ENCODE measurements at places on chromosomes 12 and 14. TPM values are rescaled to one million over a fixed set of nuclear protein-coding genes. Genes with fewer than 3 reads are reported as not detected.
A peak's percentile ranks its signal among the peaks of the same experiment; 100 is the strongest.

DNA sequence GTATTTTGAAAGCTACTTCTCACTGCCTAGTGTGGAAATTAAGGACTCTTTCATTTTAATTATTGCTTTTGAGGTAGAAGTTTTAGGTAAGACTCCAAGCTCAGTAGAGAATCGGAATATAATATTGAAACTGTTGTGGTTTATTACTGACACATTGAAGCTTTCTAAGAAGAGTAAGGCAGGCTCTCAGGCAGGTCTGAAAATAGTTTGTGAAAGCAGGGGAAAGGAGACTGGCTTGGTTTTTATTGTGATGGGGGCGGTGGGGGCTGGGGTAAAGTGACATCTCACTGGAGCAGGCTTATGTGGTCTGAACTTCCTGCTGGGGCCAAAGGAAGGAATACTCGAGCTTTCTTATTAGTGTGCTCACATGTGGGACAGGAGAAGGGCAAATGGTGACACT lies 79.5 kb downstream of the OTOGL start:
- DNase-seq = no peak

- peak; percentile 48 for DNase-seq
These were observed 95.9 kb upstream of the PPP2R5C start for GRCh38 chr14:101665478-101666078.

DNA sequence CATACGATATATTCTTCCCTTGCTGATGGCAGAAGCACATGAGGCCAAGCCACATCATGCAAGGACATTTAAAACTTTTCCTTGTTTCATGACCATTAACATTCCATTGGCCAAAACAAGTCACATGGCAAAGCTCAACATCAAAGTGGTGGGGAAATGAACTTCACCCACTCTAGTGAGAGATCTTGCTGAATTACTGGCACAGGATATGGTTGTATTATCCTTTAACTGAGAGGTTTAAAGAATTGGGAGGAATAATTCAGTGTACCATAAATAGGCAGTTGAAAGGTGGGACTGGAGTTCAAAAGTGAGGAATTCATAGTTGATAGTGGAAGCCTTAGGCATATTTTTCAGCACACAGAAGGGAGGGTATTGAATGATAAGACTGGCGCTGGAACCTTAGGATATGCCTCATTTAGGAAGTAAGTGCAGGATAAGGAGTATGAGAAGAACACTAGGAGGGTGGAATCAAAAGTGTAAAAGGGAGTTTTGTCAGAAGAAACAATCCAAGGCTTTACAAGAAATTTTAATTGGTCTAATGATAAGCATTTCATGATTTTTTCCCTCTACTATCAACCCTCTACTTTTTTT lies 398.8 kb downstream of the C12orf75 start:
- DNase-seq = no peak

- DNase-seq = no peak
These were observed 16.4 kb downstream of the CD9 start for GRCh38 chr12:6216581-6216980.

DNA sequence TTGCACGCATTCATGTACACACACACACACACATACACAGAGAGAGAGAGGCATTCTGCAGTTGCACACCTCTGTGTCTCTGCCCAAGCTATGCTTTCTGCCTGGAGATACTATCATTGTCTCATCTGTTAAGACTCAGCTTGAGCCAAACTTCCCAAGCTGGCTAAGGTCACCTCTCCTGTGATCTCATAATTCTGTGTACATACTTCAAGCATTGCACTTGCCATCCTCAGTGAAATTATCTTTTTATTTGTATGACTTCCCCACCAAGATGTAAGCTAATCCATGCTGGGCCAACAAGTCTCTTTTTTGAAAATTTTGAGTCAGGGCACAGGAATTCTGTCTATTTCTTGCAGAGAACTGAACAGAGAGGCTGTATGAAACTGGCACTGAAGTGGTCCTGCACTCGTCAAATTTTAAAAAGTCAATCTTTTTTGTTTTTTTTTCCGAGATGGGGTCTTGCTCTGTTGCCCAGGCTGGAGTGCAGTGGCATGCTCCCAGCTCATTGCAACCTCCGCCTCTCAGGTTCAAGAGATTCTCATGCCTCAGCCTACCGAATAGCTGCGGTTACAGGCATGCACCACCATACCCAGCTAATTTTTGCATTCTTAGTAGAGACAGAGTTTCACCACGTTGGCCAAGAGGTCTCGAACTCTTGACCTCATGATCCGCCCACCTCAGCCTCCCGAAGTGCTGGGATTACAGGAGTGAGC lies 44.3 kb downstream of the TMTC1 start:
- no peak for DNase-seq

GRCh38 chr14:57918791-57919190 lies 52.9 kb upstream of the SLC35F4 start:
- DNase-seq = no peak

- DNase-seq = peak; percentile 32
These were observed 821 bp downstream of the TMEM106C start for GRCh38 chr12:47964106-47964728.

- DNase-seq = no peak
These were observed 69.8 kb downstream of the ALG10B start for GRCh38 chr12:38386205-38386985.

GRCh38 chr14:37901978-37902377 lies 305.7 kb upstream of the SSTR1 start:
- DNase-seq = peak; percentile 37

DNA sequence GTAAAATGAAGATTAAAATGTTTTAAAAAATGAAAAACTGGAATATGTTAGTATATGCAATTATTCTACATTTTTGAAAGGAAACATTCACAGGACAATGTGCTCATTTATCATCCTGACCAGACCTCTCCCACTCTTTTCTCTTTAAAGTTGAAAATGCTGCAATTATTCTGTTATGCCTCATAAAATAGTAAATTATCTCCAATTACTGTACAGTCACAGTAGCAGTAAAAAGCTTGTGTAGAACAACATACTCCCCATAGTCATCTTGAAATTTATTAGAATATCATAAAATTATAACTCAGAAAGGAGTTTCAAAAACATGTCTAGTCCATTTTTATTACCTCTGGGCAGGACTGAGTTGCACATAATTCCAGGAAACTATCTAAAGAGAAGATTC lies 250.3 kb downstream of the SYT1 start:
- DNase-seq = peak; percentile 38

- DNase-seq = no peak
These were observed 127.1 kb downstream of the FIGNL2 start for GRCh38 chr12:51721282-51721940.

DNA sequence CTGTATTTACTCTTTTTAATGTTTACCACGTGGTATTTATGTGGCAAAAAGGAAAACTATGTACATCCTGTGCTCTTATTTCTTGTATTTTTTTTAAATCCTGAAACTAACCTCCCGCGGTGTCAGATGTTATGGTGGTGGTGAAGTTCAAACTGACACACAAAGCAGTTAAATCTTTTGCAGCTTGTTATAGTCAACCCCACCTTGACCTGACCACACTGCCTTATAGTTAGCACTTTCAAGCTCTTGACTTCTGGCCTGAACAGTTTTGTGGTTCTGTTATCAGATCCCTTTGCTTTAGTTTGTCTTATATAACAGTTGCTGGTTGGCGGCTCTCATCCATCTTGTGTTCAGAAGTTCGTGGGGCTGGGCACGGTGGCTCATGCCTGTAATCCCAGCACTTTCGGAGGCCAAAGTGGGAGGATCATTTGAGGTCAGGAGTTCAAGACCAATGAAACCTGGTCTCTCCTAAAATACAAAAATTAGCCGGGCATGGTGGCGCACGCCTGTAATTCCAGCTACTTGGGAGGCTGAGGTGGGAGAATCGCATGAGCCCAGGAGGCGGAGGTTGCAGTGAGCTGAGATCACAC lies 2.1 kb downstream of the UNG start:
- DNase-seq = no peak

DNA sequence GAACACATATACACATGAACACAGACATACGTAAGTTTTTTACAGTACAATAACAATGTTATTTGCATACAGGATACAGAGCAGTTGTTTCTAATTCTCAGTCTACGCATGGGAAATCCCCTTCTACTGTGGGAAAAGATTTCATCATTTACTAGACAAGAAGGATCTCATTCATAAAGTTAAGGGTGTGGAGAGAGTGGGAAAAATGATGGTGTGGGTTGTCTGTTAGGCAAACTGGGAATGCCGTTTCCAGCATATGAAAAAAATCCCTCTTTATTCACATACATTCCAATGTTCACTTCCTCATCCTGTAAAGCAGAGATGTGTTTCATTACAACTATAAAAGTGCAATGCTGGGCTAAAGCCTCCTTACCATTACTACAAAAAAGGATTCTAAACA lies 120.9 kb downstream of the SINHCAF start:
- no peak for DNase-seq

- DNase-seq = no peak
These were observed 37.6 kb downstream of the FERMT2 start for GRCh38 chr14:52913271-52913670.

INHBC gene
- not detected for total RNA-seq

TSHR gene
- not detected for total RNA-seq

Measured in A673 (cell line).